ENCODE measurements at places on chromosomes 2 and 18.
A peak's percentile ranks its signal among the peaks of the same experiment; 100 is the strongest.

DNA sequence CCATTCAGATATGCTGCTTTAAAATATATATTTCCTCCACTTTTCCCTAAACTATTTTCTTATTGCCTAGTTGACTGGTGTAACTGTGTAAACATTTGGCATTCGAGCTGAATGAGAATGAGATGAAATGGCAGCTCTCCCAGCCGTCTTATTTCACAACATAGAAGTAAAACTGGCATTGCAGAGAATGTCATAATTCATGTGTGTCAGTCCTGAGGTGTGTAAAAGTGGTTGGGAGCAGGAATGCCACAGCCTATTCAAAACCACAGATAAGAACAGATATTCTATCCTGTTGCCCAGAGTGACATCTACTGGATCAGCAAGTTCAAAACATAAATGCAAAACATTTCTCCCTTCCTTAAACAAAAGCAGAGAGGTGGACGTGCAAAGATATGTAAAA is 565.5 kb upstream of the CHAC2 start:
- no peak for DNase-seq

DNA sequence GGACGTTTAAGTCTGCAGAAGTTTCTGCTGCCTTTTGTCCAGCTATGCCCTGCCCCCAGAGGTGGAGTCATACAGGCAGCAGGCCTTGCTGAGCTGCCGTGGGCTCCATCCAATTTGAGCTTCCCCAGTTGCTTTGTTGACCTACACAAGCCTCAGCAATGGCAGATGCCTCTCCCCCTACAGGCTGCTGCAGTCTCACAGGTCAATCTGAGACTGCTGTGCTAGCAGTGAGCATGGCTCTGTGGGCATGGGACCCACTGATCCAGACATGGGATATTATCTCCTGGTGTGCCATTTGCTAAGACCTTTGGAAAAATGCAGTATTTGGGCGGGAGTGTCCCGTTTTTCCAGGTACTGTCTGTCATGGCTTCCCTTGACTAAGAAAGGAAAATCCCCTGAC is 726.0 kb downstream of the ERBB4 start:
- no peak for DNase-seq

GRCh38 chr18:31217038-31217849 is 54.6 kb upstream of the DSC1 start:
- no peak for DNase-seq

- no peak for DNase-seq
Measured at GRCh38 chr18:46335534-46336101, 231.4 kb downstream of the HAUS1 start.

- DNase-seq = no peak
Measured at GRCh38 chr2:175571078-175571653, 389.7 kb upstream of the ATP5MC3 start.

DNA sequence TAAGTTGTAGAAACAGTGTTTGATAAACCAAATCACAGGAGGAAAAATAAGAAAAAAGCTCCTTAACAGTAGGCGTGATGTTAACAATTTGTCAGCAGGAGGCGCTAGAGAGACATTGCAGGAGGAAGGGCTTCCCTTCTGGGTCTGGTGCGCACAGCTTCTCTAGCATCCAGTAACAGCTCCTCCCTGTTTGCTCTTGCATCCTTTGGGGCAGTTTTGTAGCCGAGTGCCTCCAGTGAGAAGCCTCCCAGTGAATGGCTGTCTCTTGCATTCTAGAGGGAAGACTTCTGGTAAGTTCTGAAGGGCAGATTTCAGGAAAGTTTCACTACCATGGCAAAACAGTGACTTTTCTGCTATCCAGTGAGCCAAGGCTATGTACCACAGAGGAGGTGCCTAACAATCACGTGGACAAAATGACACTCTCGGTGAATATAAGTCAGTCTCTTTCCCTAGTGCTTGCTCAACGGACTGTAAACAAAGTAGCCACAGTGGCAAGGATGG is 9.5 kb upstream of the ZNF396 start:
- peak; percentile 43 for DNase-seq

- DNase-seq = no peak
Measured at GRCh38 chr2:7265286-7265685, 348.1 kb downstream of the RNF144A start.

GRCh38 chr2:101759162-101759561 is 61.7 kb downstream of the MAP4K4 start:
- DNase-seq = no peak

GRCh38 chr18:51623653-51624052 is 426.2 kb upstream of the MEX3C start:
- no peak for DNase-seq

DNA sequence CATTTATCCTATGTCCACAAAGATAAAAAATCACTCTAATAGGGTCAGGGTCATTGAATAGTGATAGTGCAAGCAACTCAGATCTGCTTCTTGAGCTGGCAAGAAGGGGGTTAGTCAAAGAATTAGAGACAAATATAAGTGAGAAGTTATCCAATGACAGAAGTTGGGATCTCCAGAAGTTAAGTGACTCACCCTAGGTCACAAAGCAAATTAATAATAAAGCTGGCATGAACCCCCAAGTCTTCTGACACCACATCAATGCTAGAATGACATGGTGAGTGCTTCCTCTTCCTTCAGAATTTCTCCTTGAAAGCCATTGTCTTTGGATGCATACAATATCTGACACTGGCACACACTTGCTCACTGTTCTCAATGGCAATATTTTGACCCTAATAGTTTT is 343.5 kb downstream of the RIT2 start:
- no peak for DNase-seq

- DNase-seq = peak; percentile 43
Measured at GRCh38 chr2:68157002-68157401, 686 bp upstream of the PNO1 start.

DNA sequence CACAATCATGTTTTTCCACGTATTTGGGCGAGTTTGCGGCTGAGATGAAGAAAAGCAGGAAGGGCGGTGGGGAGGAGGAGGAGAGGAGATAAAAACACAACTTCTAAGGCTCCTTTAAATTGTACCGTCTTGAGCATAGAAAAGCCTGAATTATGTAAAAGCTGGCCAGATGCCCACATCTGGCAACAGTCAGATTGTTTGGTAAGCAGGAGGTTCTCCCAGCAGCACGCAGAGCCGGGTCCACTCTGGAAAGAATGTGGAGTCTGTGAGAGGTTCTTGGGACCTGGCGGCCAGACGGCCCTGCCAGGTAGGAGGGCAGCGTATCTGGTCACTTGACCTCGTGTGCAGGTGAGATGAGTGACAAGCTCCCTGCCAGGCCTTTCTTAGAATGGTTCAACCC is 215.3 kb upstream of the APCDD1 start:
- DNase-seq = no peak

DNA sequence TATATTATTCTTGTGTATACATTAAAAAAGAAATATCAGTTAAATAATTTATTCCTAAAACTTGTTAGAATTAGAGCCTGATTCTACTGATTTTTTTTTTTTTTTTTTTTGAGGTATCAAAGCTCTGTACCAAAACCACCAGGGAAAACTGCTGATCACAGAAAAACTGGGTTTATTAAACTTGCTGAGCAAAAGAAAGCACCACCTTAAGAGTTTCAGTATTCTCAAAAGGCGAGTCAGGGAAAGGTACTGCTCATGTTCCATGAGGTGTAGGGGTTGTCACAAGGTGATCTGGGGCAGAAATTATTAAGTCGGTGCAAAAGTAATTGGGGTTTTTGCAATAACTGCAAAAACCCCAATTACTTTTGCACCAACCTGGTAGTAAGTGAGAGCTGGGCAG is 51.7 kb upstream of the KLF7 start:
- DNase-seq = no peak

GRCh38 chr18:79862562-79862961 is 64.8 kb downstream of the KCNG2 start:
- DNase-seq = peak; percentile 6

- DNase-seq = no peak
Measured at GRCh38 chr2:127594116-127594591, 51.8 kb upstream of the GPR17 start.

- no peak for DNase-seq
Measured at GRCh38 chr2:212926940-212927339, 224.5 kb downstream of the IKZF2 start.

GRCh38 chr18:55186588-55186987 is 227.3 kb upstream of the CCDC68 start:
- no peak for DNase-seq

DNA sequence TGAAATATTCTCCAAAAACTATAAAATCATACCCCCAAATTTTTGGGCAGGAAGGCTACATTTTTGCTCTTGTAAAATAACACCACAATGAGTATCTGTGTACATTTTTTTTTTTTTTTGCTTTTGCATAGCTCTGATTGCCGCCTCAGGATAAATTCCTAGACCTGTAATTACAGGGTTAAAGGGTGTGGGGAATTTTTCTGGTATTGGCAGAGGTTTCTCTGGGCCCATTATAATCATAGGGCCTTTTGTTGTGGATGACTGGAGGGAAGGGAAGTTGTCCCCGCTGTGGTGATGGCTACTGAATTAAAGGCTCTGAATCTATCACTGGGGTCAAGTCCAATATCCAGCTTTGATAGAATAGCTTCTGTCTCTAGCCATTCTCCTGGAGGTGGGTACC is 26.6 kb downstream of the CCDC195 start:
- no peak for DNase-seq

- DNase-seq = no peak
Measured at GRCh38 chr2:186101616-186102015, 363.0 kb downstream of the FSIP2 start.

- DNase-seq = no peak
Measured at GRCh38 chr2:172969609-172970008, 106.0 kb upstream of the MAP3K20 start.

DNA sequence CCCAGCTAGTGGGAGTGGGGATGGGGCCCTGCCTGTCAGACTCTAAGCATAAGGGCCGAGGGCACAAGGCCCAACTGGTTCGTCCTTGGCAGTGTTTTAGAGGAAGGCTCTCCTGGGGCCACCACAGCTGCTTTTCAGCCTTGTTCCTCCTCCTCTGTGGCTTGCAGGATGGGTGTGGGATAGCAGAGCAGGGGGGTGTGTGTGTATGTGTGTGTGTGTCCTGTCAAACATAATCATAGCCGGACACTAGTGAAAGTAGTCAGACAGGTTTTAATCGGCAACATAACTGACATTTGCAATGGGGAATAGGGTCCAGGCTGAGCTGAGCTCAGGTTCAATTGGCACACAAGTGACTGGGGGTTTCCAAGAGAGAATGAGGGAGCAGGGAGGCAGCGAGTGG is 114.2 kb downstream of the SEPTIN10 start:
- DNase-seq = no peak

DNA sequence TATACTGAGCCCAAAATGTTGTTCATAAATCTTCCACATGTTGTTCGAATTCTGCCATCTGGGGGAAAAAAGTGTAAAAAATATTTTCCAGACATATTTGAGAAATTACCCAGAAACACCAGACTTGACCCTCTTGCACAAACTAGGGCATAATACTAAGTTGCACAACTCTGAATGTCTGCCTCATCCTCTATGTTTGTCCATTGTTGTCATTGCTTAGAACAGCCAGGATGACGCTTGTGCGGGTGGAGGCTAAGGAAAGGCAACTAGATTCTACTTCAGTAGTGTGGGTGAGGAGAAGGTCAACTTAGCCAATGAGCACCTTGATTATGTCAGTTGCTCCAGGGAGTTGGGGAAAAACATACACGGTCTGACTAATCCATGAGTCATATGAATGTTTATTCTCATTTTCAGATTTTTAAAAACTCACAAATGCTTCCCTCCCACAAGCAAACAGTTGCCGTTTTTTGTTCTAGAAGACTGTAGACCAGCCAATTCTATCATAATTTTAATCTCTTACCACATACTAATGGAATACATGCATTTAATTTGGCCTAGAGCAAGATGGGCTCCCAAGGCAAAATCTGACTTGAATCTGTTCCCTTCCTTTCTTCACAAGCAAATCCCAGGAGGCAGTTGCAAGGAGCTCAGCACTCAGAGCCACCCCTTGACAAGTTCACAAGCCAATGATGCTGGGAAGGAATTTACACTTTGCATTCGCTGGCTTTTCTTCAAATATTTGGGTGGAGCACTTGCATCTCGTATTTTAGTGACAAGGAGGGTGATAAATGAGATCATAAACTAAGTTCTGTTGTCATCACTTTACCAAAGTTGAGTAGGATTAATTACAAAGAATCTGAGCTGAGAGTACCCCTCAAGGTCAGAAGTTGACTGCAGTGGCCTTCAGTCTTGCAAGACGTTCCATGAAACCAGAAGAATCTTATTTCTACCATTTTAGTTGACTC is 163.2 kb upstream of the TWIST2 start:
- no peak for DNase-seq

- DNase-seq = no peak
Measured at GRCh38 chr18:74508821-74509225, 12.7 kb downstream of the CNDP2 start.

- DNase-seq = no peak
Measured at GRCh38 chr2:141331127-141331526, 799.7 kb downstream of the LRP1B start.

DNA sequence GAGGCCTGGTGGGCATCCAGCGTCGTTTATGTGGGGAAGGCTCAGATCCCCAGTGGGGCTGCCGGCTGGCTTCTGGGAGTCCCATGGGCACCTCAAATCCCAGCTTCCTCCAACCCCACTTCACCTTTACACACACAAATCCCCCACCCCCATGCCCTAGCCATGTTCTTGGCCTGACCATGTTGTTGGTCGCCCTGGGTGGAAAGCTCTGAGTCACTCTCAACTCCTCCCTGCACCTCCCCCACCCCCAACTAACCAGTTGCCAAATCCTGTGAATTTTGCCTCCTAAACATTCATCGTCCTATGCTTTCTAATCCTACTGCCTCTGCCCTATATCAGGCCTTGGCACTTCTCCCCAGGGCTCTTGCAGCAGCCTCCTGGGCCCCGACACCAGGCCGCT is 6.4 kb downstream of the TNS1 start:
- no peak for DNase-seq

DNA sequence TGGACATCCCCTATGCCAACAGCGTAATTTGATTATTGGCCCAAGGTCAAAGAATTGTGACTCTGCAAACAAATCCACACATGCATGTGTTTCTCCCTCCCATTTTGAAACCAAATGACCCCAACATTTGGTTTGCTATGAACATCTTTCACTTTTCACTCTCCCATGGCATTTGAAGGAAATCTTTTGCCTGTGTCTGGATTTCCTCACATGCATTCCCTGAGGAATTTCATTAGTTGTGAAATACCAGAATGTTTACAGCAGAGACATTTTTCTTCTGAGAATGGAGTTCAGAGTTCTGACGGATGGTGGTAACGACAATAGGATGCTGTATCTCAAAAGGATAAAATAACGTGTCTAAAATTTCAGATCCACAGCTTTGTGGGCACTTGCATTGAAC is 60.3 kb upstream of the LMAN1 start:
- no peak for DNase-seq

- no peak for DNase-seq
Measured at GRCh38 chr2:227908266-227909054, 37.0 kb downstream of the DAW1 start.

DNA sequence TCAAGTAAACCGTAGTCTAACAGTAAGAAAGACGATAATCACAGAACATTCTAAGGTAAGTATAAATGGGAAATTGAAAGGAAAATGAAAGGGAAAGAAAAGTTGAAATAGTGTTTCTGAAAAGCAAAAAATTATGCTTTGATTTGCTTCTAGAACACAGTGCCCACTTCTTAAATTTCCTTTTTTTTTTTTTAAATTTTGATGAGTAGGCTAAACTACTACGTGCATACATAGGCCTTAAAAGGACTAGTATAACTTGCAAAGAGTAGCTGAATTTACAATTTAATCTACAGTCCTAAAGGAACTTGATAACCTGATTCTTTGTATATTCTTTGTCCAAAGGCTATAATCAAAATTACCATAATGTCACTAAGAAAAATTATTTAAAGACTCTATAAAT is 325.3 kb downstream of the PAX3 start:
- DNase-seq = no peak

GRCh38 chr2:144663207-144663606 is 143.3 kb upstream of the ZEB2 start:
- DNase-seq = no peak
